D721Med (cell line): ENCODE measurements at places on chromosomes 5 and 9.
A peak's percentile ranks its signal among the peaks of the same experiment; 100 is the strongest.

DNA sequence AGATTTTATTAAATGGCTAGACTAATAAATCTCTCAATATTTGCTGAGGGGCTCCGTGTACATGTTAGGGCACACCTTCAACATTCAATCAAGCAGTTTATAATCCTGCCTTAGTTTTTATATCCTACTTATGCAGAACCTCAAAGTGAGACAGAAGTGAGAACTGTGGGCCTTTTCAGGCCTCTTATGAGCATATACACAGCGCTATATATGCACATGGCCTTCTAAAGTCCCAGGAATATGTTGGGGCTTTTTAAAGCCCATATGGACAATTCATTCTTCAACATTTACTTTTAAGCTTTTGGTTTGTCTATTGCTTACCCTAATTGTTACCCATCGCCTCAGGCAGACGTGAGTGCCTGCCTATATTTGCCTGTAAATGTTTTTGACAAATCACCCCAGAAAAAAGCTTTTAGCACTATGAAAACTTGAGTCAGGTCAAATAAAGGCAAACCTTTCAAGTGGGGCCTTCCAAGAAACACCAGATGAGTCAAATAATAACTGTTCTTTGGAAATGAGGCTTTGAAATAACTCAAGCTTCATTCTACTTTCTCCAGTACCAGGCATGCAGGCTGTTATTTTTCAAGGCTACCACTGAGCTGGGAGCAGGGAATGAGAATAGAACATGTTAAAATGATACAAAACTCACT is 58.2 kb downstream of the ESM1 start:
- DNase-seq: no peak

- DNase-seq: no peak
Observed at GRCh38 chr5:130890610-130891009, 274.4 kb downstream of the HINT1 start.

GRCh38 chr9:91039835-91040140 is 238.2 kb downstream of the SYK start:
- DNase-seq: no peak

DNA sequence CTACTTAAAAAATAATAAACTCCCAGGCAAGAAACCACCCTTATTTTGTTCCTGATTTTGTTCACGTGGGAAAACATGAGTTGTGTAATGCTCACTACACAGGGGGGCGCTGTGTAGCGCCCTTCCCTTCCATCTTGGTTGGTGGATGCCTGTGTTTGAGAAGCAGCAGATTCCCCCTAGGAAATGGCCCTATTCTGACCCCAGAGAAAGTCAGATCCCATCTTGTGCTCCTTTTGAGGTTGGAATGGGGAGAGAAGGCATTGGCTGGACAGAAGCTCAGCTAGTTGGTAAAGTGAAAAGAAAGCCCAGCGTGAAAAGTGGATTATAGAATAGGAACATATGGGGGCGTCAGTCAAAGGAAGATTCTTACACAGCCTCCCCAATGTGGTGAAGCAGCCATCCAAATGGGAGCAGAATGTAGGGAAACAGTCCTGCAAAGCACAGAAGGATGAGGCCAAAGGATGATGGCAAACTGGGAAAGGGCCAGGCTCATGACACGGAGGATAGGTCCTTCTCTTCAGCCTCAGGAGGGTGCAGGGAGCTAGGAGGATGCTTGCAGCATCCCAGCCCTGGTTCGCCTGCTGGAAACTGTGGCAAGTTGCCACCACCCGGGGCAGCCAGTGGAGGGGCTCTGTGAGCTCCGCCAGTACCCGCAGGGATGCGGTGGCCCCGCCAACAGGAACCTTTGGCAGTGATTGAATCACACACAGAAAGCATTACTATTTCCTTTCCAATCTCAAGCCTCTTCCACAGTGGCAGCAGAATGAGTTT is 314.2 kb upstream of the DAP start:
- no peak for DNase-seq

DNA sequence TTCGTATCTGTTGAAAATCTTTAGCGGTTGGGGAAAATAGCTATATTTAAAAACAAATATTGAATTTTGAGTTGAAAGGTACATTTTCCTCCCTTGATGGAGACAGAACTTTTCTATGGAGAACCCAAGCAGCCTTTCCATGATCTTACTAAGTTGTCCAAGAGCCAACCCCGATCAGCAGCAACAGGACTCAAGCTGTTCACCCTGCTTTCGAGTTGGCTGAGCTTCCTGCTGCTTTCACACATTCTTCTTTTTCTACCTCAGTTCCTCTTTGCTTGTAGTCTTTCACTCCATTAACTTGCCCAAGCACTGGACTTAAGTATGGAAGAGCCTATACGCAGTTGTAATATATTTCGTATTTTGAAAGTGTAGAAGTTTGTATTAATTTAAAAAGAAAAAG is 59.4 kb downstream of the IL6ST start:
- DNase-seq: no peak

GRCh38 chr9:76526026-76526425 is 67.0 kb downstream of the GCNT1 start:
- no peak for DNase-seq

DNA sequence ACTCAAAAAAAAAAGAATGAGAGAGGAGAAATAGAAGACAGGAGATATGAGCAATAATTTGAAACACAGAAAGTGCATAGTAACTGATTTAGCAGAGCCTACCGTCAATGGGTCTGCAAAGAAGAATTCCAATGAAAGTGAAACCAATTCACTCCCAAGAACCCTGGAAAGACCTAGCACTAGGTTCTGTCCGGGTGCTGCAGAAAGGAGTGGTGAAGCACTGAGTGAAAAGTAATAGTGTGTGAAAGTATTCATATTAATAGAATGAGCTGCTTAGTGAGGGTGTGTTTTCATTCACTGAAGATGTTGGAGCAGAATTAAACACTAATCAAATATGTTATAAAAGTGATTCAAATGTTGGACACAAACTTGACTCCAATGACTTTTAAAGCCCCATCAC is 51.3 kb upstream of the SLC30A5 start:
- no peak for DNase-seq

DNA sequence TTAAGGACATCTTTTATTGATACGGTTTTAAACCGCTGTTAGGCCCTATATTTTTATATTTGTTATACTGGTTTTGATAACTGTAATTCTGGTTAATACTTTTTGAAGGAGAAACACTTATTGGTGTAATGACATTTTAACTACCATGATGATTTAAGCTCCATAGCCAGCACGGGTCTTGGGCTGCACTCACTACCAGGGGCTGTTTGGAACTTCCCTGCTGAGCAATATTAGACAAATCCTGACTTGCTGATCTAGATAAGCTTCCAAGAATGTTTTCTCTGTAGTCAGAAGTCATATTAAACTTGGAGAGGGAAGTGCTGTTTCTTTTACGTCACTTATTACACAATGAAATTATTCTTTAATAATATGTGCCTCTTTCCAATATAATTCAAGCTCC is 540.0 kb upstream of the GRAMD2B start:
- no peak for DNase-seq

- DNase-seq: peak; percentile 22
Observed at GRCh38 chr5:76083555-76084495, 642 bp downstream of the SV2C start.

DNA sequence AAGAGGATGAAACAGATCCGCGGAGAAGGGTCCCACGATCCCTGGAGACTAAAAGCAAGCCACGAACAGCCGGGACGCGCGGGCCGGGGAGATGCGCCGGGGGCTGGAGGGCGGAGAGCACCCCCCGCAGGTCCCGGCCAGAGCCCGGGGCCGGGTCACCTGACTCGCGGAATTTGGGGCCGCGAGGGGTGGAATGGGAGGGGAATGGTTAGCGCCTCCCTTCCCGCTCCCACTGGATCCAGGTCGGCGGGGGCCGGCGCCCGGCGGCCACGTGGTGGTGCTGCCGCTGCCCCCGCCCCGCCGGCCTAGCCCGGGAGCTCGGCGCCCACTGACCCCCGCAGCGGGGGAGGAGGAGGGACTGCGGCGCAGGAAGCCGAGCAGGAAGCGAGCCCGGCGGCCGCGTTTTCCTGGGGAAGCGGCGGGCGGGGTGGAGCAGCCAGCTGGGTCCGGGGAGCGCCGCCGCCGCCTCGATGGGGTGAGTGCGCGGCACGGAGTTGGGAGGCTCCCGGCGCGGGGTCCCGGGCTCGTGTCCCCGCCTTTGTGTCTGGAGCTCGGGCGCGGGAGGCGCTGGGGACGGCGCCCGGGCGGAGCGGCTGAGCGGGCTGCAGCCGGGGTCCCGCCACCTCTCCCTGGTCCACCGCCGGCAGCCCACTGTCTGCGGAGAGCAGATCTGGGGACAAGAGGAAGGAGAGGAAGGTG is at the start of gene RAI14:
Gene RAI14, plus strand, starts transcription at position 328 of the 699 bp plus-strand sequence. CDS start 30,592 bp downstream, outside the sequence.
- DNase-seq: no peak

GRCh38 chr9:70382709-70383605 is 31.5 kb downstream of the KLF9 start:
- no peak for DNase-seq

GRCh38 chr5:52150501-52150900 is 637.2 kb upstream of the ITGA1 start:
- no peak for DNase-seq

- no peak for DNase-seq
Observed at GRCh38 chr5:14595189-14595588, 13.6 kb downstream of the OTULINL start.

DNA sequence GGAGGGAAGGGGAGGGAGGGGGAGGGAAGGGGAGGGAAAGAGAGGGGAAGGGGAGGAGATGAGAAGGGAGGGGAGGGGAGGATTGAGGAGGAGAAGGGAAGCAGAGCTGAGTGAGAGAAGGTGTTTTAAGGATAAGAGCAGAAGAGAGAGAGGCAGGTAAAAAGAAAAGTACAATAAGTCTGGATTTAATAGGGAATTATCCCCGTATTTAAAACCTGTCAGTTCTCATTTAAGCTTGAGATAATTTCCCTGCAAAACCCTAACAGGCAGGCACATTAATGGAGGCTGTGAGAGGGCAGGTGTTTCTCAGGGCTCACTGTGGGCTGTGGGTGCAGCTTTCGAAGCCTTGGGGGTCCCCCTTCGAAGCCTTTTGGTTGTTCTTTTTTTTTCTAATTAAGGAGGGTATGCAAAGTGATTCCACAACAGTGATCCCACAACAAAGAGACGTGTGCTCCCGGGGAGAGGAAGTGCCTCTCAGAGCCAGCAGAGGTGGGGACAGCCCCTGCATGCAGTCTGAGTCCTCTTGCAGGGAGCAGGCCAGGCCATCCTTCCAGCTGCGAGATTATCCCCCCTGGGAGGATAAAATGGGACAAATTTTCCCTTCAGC is 317.9 kb upstream of the IRX1 start:
- no peak for DNase-seq

DNA sequence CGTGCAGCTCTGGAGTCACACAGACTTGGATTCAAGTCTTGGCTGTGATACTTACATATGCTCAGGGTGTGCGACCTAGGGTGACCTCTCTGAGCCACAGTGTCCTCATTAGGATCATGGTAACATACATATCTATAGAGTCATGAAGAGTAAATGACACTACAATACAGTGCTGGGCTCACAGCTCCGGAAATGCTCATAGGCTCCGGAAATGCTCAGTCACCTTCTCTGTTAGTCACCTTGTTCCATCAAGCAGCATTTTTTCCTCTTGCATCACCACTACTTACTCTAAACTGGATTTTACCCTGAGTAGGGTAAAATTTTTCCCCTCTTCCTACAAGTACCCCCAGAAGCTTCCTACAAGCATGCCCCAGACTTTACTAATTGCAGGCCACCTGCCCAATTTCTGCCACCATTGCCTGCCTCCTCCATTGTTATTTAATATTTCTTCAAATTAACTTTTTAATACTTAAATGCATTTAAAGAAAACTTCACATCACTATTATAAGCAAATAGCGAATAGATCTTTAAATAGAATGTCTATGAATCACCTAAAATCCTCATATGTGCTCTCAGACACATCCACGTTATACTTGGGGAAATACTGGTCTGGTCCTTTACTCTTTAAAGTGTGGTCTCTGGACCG is 147.6 kb upstream of the SPRY4 start:
- DNase-seq: no peak

- DNase-seq: no peak
Observed at GRCh38 chr9:92746567-92747458, 17.8 kb downstream of the BICD2 start.

DNA sequence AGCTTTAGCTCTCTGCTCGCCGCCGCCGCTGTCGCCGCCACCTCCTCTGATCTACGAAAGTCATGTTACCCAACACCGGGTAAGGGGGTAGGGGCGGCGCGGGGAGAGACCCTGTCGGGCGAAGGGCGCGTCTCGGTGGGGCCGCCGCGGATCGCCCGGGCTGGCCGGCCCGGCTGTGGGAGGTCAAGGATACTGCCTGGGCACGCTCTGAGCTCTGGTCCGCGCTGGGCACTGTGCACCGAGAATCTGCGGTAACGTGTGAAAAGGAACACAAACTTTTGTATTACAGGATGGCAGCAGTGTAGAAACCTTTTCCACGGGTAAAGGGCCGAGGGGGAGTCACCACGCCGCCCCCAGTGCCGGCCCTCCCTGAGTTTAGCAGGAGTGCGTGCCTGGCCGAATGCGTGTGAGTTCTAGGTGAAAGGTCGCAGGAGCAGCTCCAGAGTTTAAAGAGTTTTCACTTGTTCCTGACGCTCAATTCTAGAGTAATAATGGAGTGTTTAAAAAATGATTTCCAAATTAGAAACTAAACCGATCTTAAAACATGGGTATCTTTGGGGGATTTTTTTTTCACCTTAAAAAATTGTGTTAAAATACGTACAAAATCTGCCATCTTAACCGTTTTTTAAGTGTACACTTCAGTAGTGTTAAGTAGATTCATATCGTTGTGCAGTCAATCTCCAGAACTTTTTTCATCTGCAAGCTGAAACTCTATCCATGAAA is at the start of gene HSDL2:
Gene HSDL2, plus strand, starts transcription at position 7 of the 723 bp plus-strand sequence. Its CDS starts 56 bp downstream, at position 63.
- DNase-seq: no peak

DNA sequence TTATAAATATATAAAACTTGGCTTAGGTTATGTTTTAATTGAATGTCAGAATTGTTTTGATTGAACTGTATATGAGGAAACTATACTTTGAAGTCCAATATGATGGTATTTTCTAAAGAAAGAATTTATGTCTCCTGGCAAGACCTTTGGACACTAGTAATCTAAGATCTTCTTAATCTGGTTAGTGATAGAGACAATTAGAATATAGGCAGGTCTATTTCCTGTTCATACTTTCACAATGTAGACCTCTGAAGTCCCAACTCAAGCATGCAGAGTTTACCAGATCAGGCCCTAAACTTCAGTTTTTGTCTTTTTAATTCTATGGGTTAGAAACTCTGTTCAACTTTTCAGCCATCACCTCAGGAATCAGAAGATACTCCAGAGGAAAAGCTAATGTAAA is 6.9 kb upstream of the TMEM161B start:
- no peak for DNase-seq

GRCh38 chr5:124262470-124262869 is 484.0 kb downstream of the ZNF608 start:
- DNase-seq: no peak

GRCh38 chr5:154366353-154366752 is 79.4 kb upstream of the SAP30L start:
- no peak for DNase-seq

GRCh38 chr5:40321514-40321913 is 358.2 kb upstream of the PTGER4 start:
- no peak for DNase-seq

DNA sequence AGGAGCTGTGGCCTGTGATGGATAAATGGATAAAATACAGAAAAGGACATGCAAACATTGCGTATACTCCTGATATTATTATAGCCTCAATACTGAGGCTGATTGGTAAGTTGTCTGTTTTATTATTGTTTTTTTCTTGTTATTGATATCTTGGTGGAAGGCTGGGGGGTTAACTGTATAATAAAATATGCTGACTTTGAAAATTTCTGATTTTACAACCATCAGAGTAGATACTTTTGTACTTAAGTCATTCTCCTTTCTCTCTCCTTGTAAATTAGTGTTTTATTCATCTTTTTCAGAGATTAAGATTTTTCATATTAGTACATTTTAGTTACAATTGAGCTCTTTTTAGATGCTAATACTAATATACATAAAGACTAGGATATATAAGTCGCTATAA is 53.5 kb downstream of the ICE1 start:
- no peak for DNase-seq
